ENCODE measurements at places on chromosomes 7 and 10.

DNA sequence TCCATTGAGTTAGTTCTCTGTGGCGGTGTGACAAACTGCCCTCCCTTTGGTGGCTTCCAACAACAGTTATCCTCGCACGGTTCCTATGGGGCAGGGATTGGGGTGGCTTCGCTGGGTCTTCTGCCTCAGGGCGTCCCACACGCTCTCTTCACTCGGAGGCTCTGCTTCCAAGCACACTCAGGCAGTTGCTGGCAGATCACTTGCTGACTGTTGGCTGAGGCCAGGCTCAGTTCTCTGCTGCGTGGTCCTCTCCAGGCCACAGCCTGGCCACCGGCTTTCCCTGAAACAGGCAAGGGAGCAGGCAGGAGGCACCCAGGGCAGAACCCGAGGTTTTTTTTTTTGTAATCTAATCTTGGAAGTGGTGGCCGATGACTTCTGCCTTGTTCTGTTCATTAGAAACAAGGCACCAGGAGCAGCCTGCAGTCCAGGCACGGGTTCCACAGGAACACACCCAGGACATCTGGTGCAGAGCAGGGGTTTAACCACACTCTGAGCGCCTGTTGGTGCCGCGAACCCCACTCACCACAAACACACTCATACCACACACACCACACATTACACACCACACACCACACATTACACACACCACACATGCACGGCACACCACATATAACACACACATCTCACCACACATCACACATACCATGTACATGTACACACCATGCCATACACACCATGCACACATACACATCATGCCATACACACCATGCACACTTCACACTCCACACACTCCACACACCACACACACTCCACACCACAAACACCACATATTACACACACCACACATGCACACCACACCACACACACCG lies 112.2 kb downstream of the PTPN20 start:
- DNase-seq, result no peak

- DNase-seq, result no peak
These were observed 240.3 kb downstream of the IPMK start for GRCh38 chr10:58027426-58027825.

GRCh38 chr10:114491419-114491818 lies 87.1 kb upstream of the AFAP1L2 start:
- DNase-seq, result no peak

- no peak for DNase-seq
These were observed 737 bp downstream of the ZMIZ1 start for GRCh38 chr10:79069325-79070080.

DNA sequence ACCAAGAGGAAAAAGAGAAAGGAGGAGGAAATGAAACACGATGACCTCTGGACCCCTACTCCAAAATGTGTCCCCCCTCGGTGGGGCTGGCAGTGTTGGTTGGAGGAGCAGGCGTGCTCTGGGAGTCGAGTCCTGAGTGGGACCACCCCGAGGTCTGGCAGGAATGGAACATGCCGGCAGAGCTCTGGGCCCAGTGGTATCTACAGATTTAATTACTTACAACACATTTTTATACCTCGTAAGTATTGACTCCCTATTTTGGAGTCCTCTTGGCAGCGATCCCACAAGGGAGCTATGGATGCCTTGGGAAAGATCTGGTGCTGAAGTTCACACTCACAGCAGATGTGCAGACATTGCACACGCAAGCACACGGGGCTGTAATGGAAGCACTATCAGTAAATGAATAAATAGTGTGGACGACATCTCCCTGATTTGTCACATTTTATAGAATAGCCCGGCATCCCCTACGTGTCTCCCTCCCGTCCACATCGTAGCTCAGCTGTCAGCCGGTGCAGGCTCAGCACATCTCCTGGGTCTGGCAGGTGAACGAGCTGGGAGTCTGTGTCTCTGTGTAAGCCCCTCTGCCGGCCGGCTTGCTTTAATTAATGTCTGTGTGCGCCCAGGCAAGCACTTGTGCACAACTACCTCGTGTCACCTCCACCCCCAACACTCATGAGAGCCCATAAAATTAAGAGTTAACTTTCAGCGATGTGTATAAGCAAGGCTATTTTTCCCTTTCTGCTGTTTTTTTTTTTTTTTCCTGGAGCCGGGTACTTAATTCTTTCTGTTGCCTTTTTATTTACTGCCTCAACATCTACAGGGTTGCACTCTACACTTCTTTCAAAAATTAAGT lies 603.2 kb downstream of the LRMDA start:
- no peak for DNase-seq

DNA sequence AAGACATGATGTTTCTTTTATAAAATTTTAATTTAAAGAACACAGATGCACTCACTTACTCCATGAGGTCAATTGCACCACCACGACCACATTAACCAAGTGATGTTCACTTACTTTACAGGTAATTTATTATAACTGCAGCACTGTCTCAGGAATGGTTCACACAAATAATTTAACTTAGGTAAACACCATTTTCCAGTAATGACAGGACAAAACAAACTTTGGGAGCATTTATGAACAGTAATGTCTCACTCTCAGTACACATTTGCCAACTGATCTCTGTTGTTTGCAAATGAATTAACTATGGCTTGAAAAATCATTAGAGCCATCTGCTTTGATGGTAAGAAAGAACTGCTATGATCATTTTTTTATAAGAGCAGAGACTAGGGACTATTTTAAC lies 150.4 kb downstream of the ETV1 start:
- no peak for DNase-seq

DNA sequence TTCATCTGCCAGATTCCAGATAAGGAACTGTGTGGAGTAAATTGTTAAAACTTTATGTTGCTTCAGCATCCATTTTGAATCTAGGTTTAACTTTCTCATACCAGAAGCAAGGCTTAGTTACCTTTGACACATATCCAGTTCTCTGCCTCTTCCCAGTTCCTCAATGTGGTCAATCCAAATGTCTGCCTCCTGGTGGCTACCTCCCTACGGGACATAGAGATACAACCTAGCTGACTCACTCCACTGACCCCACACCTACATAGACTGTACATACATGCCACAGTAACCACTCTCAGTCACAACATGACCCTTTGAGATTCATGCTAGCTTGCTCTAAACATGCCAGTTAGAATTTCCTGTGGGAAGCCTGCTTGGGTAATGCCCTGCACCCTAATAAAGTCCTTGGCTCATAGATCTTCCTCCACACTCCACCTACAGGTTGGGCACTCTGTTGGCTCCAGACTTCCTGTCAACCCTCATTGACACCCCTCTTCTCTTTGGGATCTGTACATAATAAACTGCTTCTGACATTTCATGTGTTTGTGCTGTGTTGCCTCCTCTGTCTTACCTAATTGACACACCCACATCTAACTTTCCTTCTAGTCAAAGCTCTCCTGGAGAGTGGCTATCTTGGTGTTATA lies 278.1 kb downstream of the HTR7 start:
- no peak for DNase-seq

GRCh38 chr7:131543298-131543697 lies 13.1 kb downstream of the PODXL start:
- no peak for DNase-seq

DNA sequence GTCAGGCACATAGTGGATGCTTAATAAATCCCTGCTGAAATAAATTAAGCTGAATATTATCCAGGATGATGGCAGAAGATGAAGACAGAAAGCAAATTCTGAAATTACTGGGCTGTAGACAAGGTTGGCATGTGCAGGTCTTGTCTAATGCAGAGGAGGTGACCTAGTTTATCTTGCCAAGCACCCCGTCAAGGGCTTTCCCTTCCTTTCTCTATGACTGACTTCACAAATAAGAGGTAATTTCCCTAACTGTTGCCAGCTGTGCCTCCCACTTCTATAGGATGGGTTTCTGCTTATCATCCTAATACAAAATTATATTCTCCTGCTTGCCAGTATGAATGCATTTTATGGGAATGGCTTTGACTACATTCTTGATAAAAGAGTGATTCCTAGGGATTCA lies 38.0 kb downstream of the LHFPL3 start:
- no peak for DNase-seq

GRCh38 chr7:80681272-80681885 lies 42.9 kb downstream of the CD36 start:
- DNase-seq, result no peak

DNA sequence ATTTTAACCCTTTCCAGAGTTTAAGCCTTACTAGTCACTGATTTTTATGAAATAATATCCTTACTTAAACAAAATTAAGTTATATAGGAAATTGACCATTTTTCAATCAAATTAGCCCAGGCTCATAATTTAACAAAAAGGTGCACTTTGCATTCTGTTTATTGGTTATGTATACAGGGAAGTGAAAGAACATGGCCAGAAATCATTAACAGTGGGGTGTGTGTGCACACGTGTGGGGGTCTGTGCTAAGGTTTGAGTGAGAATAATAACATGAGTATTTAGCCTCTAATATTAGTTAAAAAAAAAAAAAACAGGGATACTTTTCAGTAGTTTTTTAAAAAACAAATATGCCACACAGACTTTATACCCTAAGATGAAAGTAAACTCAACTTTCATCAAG lies 510.5 kb upstream of the PFKP start:
- DNase-seq, result no peak

GRCh38 chr10:36248304-36248981 lies 606.3 kb upstream of the FZD8 start:
- DNase-seq, result no peak

GRCh38 chr7:100372256-100372655 lies 1.0 kb upstream of the PILRA start:
- DNase-seq, result no peak

GRCh38 chr10:61125560-61126170 lies 181.7 kb upstream of the RHOBTB1 start:
- DNase-seq, result no peak

- no peak for DNase-seq
These were observed 16.0 kb downstream of the PAPSS2 start for GRCh38 chr10:87675396-87676376.

DNA sequence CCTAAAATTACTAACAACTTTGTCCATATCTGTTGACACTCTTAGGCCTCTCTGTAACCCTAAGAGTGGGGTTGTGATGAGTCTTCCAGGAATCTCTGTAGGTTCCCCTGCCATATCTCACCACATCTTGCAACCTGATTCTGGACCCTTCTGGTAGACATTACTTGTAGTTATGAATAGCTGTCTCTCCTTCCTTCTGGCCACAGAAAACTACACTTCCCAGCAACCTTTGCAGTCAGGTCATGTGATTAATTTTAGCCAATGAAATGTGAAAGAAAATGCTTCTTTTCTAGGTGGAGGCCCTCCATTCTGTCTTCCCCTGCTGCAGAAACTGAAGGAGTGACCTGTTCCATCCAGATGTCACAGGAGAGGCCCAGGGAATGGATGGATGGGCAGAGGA lies 147.6 kb upstream of the AOAH start:
- DNase-seq, result no peak

DNA sequence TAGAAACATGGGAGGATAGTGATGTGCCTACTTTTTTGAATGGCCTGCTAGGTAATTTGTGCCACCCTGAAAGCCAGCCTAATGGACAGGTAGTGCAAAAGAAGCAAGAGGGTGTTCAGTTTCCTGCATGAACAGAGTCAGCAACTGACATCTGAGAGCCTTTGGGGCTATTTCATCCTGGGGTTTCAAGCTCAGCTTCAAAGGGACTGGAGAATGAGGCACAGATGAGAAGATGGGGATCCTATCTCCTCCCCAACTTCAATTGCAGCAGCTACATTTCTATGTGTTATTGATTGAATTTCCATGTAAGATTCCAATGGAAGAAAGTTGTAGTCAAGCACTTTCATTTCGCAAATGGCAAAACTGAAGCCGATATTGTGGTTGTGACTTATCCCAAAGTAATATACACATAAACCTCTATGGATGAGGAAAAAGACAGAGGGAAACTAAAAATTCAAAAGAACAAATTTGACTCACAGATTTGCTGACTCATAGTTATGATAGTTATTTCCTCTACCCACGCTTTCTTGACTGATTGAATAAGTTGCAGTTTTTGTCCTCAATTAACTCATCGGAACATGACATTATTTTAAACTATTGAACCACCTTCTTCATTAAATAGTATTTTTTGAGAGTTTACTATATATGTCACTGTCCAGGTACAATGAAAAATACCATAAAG lies 42.6 kb upstream of the NRP1 start:
- no peak for DNase-seq

DNA sequence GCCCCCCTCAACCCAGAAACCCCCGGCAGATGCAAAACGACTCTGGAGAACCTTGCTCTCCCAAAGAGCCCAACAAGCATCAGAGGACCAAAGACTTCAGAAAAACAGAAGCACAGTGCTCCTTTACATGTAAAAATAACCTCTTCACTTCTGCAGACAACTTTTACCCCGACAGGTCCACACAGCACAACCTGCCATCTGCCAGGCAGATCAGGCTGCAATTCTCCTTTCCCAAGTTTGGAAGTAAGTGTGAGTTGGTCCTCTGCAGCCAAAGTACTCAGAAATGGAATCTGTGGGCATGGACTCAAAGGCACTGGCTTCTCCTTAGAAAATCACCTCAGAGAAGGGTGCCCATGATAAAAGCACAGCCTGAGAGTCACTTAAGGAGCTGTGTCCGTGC lies 26.0 kb downstream of the DOCK4 start:
- DNase-seq, result no peak

DNA sequence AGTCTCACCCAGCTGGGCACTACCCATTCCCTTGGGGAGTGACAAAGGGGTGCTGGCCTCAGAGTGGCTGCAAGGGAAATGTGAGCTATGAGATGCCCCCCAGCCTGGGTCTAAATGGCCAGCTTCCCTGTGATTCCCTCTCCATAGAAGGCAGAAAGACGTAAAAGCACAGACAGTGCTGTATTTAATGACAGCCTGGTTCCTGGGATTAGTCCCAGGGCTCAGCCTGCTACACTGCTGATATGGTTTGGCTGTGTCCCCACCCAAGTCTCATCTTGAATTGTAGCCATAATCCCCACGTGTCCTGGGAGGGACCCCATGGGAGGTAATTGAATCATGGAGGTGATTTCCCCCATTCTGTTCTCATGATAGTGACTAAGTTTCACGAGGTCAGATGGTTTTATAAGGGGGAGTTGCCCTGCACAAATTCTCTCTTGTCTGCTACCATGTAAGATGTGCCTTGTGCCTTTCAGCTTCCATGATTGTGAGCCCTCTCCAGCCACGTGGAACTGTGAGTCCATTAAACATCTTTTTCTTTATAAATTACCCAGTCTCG lies 23.9 kb upstream of the CALN1 start:
- no peak for DNase-seq

DNA sequence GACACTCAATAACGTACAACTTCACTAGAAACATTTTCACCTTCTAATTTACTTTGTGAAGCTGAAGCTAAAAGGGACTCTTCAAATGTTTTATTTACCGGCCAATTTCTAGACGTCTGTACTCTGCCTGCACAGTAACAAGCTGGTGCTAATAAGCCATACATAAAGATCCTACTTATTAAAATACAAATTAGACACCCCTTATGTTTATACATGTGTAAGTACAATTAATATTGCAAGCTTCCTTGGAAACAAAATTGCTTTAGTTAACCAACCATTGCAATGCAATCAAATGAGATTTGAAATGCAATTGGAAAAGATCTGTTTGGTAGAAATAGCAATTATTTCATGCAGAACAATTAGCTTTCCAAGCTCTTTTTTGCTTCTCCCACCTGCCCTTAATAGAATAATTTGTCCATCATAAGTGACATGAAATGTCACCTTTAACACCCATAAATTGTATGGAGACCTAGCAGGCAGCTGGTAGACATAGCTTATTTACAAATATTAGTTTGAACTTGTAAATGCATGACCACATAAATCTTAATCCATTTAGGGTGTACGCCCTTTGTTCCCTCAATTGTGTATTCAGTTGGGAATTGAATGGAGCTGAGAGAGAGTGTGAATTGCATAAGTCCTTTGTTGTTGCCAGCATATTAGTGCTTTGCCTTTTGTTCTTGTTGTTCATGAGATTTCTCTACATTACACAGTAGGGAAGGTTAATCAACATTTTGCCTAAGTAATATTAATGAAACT lies 277.1 kb downstream of the CACNA2D1 start:
- DNase-seq, result no peak
